ENCODE measurements at places on chromosomes 2 and 18.

GRCh38 chr2:235876099-235876679 is 292.0 kb downstream of the GBX2 start:
- no peak for DNase-seq

DNA sequence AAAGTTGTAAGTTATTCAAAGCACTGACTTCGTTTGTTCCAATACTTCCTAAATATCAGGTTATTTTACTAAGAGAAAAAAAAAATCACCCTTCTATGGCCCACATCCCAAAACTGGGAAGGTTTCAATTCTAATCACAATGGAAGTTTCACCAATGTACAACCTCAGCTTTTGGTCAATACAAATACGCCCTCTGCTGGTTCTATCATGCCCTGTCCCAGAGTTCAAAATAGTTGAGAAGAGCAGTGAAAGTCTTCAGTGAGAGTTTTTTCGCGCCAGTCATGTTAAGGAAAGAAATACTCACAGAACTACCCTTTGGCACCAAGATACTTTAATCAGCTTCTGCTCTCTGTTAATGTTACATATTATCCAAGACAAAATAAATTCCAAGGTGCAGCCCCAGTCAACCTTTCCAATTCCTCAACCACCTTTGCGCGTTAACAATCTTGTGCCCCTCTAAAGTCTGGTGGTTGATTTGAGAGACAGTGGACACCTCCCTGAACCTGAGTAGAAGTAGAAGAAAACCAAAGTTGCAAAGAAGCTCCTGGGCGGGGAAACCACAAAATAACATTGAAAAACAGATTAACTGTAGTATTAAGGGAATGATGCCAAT is 59.9 kb downstream of the SUMO1 start:
- no peak for DNase-seq

- no peak for DNase-seq
These were observed 52.0 kb upstream of the LAMA1 start for GRCh38 chr18:7169601-7170000.

DNA sequence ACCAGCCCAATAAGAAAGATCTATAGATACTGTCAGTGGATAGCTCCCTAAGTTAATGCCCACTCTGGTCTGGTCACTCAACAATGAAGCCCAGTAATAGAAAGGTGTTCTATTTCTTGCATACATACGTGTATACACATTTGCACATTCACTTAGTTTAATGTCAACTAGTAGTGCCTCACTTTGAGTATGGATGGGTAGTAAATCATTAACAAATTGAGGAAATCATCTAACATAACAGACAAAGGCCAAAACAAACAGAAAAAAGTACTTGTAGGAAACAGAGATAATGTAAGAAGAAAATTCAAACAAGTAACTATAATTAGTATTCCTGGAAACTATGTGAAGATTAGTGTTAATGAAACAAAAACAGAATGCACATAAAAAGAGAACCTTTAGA is 13.3 kb upstream of the CCDC195 start:
- no peak for DNase-seq

DNA sequence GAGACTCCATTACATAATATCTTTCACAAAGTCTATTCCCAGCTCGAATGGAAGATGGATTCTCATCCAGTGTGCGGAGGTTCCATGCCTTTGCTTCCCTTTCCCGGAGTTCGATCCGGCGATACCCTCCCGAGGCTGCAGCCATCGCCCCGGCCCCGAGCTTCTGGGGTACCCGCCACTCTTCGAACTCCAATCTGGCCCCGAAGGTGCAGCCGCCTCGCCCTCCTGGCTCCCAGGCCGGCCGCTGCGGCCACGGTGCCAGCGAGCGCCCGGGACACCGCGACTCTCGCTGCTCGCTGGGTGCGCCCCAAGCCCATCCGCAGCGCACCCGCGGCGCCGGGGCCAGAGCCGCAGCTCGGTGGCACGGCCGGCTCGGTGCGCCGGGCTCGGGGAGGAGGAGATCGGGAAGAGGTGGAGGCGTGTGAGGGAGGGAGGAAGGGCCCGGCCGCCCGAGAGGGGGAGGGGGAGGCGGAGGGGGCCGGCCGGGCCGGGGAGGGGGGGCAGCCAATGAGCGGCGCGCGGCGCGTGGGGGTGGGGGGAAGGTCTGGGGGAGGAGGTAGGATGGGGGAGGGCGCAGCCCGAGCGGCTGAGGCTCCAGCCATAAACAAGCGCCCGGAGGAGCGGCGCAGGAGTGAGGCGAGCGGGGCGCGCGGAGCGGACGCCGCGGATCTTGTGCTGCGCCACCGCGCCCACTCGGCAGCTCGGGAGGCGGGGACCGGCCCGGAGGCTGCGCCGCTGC is at the start of gene CRIM1:
TSS of gene CRIM1 (plus strand) at position 628 of the 739 bp plus-strand sequence. CDS start 515 bp downstream, outside the sequence.
- DNase-seq = peak; percentile 82

DNA sequence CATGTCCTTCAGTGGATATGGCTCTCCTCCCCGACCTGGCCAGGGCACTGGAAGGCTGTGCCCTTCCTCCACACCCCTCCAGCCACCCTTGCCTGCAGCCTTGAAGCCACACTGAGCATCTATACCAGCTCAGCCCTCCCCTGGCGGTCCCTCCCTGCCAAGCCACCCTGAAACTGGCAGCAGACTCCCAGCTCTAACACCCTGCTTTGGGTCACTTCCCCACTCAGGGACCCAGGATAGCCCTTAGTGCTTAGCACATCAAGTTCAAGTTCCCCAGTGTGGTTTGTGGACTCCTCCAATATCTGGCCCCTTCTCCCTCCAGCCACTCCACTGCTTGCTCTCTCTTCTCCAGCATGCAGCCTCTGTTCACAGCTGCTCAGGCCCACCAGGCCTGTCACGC is 89.4 kb downstream of the TNS1 start:
- DNase-seq = no peak

- no peak for DNase-seq
These were observed 69.0 kb downstream of the CTAGE1 start for GRCh38 chr18:22348521-22349316.

DNA sequence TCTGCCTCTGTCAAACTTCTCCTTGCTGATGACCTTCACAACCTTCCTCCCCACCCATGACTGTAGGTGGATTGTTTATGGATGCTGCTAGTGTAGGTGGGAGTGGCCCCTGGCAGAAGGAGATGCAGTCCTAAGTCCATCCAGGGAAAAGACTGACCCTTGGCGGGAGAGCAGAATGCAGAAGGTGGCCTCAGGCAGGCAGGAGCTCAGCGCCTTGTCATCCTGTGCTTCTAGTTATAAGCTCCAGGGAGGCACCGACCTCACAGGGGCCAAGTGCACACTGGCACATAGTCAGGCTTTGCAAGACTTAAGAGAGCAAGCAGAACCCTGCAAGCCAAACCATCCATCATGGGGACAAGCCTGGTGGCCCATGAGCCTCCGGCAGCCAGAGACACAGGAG is 74.4 kb downstream of the CAPN13 start:
- no peak for DNase-seq

- no peak for DNase-seq
These were observed 73.0 kb upstream of the ARL4C start for GRCh38 chr2:234569776-234570430.

GRCh38 chr2:188682838-188683237 is 291.3 kb upstream of the COL3A1 start:
- DNase-seq = no peak

GRCh38 chr18:45349019-45349418 is 266.3 kb upstream of the SLC14A2 start:
- no peak for DNase-seq

DNA sequence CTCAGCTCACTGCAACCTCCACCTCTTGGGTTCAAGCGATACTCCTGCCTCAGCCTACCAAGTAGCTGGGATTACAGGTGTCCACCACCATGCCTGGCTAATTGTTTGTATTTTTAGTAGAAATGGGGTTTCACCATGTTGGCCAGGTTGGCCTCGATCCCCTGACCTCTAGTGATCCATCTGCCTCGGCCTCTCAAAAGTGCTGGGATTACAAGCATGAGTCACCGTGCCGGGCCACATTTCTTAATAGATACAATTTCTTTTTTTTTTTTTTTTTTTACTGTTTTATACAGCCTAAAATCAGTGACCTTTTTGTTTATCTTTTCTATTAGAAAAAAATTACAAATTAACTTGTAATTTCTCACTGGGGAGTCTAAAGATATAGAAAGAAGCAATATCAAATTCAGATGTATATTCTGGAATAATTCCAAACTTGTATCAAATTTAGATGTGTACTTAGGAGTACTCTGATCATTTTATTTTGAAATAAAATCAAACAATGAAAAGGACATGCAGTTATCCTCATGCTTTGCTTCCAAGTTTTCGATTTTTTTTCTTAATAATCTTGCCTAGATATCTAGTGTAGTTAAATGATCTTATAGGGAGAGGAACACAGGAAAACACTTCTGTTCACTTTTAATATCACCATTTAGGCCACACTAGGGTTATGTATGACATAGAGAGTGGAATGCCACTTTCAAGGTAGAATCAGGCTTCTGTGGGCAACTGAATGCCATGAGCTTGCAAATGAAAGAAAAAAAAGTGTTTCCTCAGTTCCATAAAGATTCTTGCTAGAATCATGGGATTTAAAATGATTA is 1089.3 kb downstream of the SUCLG1 start:
- DNase-seq = no peak

GRCh38 chr2:151042964-151043363 is 218.7 kb downstream of the RBM43 start:
- no peak for DNase-seq

- no peak for DNase-seq
These were observed 1.0 kb downstream of the HOXD12 start for GRCh38 chr2:176100547-176101140.

DNA sequence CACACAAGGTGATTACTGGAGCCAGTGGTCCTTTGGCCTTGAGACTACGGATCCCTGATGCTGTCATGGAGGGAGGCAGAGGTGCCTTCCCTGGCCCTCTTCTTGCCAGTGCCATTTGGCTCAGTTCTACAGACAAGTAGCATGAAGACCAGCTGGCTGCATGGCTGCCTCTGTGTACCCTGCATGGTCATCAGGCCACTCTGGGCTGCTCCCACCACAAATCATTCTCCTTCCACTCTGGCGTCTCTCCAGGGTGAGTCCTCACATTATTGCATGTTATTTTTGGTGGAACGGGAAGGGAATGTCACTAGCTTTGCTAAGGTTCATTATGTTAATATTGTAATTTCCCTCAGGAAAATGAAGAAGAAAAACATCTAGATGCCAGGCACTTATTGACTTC is 229.8 kb downstream of the VAPA start:
- no peak for DNase-seq

GRCh38 chr2:10654069-10654468 is 35.7 kb downstream of the NOL10 start:
- DNase-seq = no peak

GRCh38 chr2:110121052-110121334 is 5.4 kb upstream of the MALL start:
- no peak for DNase-seq

DNA sequence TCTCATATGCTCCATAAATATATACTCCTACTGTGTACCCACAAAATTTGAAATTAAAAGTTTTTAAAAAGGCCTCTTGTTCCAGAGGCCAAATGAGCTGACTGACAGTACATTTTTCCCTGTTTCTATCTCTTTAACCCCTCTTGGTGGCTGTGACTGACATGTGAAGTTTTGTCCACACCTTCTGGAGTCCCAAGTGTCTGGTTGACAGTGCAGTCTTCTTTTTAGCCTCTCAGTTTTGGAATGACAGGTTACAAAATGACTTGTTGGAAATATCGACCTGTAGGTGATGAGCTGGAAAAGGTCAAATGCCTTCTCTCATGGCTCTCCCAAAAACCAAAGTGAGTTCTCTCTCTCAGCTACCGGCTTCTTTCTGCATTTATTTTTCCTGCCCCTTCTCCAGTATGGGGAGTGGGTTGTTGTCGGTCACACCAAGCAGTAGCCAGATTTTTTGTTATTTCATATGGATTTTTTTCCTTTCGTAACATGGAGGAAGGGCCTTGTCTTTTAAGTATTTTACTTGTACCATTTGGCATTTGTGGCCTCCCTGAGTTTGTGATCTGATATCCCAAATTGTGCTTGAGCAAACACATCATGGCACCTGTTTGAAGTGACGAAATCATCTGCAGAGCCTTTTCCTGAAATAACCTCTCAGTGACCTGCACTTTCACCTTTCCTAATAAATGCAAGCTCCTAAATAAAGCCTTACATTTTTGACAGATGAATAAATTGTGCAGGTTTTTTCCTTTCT is 143.9 kb downstream of the ESCO1 start:
- DNase-seq = no peak

DNA sequence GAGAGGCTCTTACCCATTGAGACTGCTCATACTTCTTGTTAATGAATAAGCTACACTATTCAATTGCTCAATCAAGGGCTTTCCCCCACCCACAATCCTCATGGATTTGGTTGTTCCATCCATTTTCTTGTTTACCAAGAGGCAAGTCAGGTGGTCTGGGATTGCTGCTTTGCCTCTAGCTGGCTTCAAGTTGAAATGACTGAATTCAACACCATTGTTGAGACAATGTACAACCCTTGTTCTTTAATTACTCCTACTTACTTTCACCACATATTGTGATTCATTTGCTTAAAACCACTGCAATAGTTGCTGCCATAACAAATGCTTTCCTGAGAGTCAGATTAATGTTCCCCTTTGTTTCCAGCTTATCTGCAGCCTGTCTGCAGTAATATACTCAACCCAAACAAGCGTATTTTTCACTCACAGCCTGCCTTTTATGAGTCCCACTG is 532.2 kb downstream of the RIT2 start:
- no peak for DNase-seq

GRCh38 chr18:43314941-43315340 is 37.7 kb upstream of the SYT4 start:
- no peak for DNase-seq

DNA sequence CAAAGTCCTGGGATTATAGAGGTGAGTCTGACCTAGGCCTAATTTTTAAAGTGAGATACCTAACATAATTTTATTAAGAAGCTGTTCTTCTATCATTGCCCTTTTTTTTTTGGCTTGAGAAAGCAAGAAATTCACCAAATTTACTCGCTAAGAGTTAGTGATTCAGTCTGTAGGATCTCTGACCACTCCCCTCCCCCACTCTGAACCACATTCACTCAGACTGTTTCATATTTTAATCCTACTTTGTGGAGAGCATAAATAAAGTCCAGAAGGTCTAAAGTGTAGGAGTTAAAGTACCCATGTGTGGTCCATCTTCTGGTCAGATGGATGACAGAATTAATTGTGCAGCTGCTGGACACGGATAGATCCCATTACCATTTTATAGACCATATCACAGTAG is 115.8 kb upstream of the MGAT5 start:
- DNase-seq = no peak

- DNase-seq = no peak
These were observed 69.3 kb downstream of the MBP start for GRCh38 chr18:77063260-77063659.

DNA sequence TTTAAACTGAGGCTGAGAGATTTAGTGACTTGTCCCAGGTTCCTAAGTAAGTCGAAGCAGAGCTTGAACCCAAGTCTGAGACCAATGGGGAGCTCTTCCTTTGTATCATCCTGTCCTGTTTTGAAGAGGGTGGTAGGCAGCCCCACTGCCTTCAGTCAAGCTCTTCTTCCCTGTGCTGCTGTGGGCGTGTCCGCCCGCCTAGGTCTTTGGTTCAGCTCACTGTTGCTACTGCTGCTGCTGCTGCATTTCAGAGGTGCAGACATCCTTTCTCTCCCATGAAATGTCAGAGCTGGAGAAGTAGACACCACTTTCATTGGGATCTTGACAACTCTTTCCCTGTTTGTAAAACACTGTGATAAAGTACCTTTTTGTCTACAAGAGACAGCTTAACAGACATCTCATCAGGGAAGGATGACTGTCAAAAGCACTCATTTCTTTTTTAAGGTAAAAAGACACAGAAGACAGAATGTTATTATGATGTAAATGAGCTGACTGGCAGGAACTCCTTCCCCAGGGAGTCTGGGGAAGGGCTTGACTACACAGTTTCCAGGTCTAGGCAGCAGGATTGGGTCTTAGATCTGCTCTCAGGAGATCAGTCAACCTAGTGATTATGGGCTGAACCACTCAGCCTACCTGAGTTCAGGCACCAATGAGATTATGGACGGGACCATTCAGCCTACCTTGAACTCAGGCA is 91.7 kb upstream of the TRIB2 start:
- no peak for DNase-seq
